Muscle of arm (tissue), 14 donors: ENCODE measurements at places on chromosomes 6 and 20.

GRCh38 chr20:14616003-14616402 lies 278.6 kb upstream of the FLRT3 start:
- no peak for DNase-seq

GRCh38 chr6:45880676-45881075 lies 135.0 kb downstream of the CLIC5 start:
- no peak for DNase-seq

DNA sequence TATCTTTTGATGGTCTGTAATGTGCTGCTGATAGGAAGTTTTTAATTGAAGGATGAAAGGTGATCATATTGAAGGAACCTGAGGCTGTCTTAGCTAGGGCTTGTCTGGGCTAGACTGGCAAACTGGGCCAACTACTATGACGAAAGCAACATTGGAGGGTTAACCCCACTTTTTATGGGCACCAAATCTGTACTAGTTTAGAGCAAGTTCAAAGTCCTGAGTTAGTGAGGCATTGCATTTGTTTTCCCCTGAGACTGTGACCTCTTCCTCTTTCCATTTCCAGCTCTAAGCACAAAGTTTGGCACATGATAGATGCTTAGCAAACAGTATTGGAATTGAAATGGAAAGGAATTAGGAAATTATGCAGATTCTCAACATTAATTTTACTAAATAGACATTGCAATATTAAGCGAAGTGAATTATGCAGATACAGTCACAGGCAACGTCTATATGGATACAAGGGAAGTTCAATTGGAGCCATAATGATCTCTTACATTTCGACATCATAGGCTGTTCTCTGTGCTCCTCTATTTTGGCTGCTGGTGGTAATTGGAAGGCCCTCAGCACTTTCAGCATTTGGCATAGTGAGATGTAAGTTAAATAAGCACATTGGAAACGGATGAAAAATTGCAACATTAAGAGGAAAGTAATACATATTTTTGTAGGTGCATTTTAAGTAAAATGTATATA lies 22.2 kb downstream of the CEP57L1 start:
- DNase-seq: no peak

DNA sequence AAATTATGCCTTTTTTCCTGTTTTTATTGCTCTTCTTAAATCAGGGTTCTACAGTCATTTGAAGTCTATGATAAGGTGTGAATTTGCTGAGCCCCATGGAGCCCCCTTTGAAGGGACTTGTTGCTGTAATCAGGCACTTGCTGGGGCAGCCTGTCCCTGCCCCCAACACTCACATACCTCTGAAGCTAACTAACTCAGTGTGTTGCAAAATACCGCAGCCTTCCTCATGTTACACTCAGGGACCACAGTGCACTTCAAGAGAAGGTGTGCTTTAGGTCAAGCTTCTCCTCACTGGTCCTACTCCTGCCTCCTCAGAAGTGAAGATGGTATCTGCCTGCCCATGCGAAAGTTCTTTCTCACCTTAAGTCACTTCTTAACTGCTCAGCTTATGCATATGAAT lies 66.1 kb upstream of the GLP1R start:
- DNase-seq: no peak

- no peak for DNase-seq
Measured at GRCh38 chr6:25175681-25176080, 103.5 kb upstream of the CARMIL1 start.

DNA sequence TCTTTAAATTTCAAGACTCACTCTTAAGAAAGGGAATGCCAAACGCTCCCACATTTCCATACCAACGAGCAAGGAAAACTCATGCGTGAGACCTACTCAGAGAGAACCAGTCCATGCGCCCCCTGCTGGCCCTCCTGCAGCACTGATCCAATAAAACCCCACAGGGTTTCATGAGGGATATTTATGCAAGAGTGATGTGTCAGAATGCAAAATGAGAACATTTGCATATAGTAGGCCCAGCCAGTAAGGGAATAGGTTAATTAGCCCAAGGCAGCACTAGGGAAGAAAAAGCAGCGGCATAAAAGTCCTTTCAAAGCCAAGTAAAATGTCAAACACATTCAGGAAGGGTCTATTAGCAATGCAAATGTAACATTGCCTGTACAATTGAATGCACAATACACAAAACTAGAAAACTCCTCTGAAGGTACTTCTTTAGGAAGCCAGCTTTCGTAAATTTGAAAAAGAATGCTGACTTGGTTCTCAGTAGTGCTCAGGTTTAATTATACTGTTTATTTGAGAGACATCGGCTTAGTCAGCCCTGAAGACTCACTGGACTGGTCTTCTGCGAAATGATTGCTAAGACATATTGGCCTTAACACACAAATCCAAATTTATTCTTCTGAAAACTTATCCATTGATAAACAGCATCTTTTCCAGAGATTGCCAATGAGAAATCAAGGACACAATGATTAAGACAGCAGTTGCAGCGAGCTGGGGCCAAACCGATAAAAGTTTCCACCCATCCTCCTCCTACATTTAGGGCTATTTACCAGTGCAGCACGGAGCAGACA lies 93.2 kb downstream of the GMPR start:
- DNase-seq: no peak

GRCh38 chr6:56819604-56820003 lies 135.3 kb upstream of the BEND6 start:
- DNase-seq: no peak

- DNase-seq: no peak
Measured at GRCh38 chr6:2756687-2757224, 6.0 kb upstream of the MYLK4 start.

DNA sequence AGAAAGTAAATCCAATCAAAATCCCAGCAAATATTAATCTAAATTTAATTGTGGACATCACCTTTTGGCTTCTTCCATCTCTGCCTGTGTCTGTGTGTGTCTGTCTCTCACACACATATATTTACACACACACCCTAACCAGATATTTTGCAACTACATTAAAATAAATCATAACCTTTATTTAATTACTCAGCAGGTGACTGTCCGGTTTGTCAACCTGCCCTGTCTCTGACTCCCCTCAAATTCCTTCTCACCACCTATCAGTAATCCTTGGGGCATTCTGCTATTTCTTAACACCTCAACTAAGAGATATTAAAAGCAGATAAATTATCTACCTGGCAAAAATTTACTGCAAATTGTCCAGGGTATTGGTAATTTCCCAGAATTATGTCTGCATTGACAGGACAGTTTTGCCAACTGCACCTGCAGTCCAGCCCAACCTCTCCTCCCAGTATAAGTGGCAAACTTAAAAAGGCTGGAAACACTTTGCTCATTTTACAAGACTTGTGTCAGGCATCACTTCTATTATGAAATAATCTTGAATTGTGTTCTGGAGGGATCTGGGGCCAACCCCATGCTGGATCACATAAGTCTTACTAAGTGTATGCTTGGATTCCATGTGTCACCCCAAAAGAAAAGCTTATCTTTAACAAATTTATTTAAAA lies 216.1 kb downstream of the GMDS start:
- DNase-seq: no peak

DNA sequence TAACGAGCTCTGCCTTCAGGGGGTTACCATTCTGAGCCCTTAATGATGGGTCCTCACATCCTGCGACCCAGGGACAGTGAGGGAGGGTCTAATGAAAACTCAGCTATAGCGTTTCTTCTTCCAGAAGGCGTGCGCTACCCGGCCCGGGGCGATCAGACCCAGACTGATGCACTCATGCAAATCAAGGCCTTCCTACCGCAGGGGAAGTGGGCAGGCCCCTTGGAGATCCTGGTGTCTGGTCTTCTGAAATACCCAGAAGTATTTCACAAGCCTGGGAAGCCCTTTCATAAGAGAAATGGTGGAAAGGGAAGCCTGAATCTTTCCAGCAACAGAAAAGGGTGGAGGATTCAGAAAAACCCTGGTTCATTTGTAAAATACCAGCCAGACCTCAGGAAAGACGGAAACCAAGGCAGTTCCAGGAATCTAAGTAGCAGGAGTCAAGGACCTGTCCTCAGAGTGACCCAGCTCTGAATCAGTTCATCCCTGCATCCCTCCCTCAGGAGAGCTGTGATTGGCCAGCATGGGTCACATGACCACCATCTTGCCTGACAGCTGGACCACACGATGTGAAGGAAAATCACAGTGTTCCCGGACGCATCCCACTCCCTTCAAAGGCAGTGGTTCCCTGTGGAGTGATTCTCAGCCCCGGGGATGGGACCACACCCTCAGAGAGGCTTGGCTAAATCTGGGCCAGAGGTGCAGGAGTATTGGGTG lies 12.7 kb downstream of the BFSP1 start:
- no peak for DNase-seq

GRCh38 chr6:44100088-44100550 lies 27.1 kb downstream of the MRPL14 start:
- no peak for DNase-seq

DNA sequence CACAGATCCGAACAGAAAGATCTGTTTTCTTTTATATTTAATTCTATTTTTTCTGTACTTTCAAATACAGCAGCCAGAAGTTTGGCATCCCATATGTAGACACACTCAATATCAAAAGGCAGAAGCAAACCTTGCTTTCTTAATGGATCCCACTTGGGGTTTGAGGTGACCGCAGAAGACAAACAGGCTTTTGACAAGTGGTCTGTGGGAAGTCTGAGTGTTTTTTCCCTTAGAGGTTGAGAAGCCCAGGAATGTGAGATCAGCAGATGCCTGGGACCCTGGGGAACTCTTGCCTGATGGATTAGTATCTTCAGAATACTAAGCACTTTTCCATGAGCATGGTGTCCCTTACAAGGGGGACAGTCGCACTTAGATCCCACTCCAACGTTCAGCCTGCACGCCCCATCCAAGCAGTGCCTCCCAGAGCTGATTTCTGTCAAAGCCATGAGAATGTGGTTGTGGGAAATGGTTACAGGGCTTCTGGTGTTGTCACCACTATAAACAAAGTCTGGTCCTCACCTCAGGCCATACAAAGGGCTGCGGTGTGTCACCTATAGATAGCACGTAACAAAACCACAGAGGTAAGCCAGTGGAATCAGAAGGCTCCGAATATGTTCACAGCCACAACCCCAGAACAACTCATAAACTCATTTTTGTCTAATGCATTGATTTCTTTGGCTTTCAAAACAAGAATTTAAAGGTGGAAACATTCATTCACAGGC lies 12.7 kb downstream of the IL17F start:
- DNase-seq: no peak

GRCh38 chr20:32761831-32762753 lies at the start of gene DNMT3B:
Gene DNMT3B, plus strand, starts transcription at chr20:32762385. Its CDS starts 17,939 bp downstream, at chr20:32780324.
- peak; percentile 79 for DNase-seq

DNA sequence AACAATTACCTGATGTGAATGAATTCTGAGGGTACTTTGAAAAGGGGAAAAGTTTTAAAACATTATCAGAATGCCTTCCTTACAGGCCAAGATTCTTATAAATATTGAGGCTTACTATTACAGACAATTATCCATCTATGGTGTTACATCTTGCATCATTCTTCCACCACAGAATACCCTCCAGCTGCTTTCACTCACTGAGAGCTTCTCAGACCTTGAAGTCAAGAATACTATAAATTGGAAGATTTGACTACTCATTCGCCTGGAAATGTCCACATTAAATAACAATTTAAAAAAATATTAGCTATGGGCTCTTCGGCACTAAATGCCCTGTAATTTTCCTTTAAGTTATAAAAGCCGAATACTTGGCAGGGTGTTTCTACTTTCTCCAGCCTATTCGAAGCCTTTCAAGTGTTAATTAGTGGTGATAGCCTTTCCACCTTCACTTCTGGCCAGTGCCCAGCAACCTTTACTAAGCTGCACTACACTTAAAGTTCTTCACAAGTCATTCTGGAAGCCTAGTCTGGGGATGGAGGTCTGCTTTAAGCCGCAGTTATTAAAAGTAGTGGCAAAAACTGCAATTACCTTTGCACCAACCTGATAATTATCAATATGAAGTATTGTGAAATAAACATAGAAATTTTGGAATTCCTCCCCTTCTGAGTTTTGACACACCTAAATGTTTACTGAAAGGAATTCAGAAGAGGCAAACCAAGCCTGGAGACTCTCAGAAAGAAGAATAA lies 100.9 kb downstream of the BMP5 start:
- DNase-seq: no peak

- no peak for DNase-seq
Measured at GRCh38 chr6:166650047-166650446, 23.0 kb upstream of the RPS6KA2 start.

DNA sequence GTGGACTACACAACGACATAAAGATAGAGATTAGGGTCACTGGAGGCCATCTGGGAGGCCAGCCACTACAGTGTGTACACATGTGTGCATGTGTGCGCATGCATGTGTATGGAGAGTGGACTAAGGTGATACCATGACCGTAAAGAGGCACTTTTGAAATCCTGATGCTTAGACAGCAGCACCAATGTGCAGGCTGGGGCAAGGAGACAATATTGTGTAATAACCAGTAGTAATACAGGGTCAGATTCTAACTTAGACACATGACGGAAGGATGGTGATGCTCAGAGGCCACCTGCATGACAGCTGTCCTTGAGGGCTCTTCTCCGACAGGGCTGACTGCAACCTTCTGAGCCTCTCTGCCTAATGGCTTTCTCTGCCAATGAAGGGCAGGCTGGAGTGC lies 25.5 kb downstream of the CST9L start:
- DNase-seq: no peak

GRCh38 chr6:111985202-111985731 lies 68.6 kb upstream of the CCN6 start:
- no peak for DNase-seq

GRCh38 chr6:108565893-108566292 lies 5.2 kb downstream of the FOXO3 start:
- peak; percentile 60 for DNase-seq

DNA sequence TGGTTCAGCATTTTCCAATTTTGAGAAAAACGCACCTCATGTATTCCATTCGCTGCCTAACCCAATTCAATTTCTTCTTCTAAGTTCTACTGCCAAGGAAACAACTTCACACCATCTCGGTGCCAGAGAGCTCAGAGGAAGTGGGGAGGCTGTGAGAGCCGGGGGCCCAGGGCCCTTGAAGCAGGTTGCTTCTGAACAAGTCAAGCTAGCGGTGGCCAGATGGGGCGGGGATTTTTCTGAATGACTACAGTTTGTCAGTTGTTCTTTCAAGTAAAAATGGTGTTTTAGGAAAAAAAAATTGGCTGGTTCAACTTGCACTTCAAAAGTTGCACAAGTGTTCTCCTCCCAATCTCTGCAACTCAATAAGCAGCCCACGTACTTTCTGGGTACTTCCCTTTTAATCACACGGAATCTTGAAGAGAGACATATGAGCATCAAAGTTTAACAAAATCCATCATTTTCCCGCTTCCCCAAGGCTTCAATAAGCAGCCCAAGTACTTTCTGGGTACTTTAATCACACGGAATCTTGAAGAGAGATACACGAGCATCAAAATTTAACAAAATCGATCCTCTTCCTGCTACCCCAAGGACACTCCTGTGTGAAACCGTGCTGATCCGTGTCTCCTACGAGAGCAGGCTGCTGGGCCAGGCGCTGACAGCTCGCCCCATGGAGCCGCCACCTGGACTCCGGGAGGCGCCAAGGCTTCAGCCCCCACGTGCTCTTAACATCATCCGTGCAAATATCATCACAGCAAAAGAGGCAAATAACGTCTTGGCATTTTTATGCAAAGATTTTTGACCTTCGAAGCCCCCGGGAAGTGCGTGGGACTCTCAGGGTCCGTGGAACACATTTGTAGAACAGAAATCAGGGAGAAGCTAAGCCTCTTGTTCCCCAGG lies 186.7 kb upstream of the PDE10A start:
- DNase-seq: no peak

GRCh38 chr6:153043719-153044118 lies 41.2 kb upstream of the MTRF1L start:
- no peak for DNase-seq

- DNase-seq: no peak
Measured at GRCh38 chr6:110589865-110590513, 113.6 kb upstream of the SLC22A16 start.

- DNase-seq: no peak
Measured at GRCh38 chr6:115891111-115891669, 169.5 kb downstream of the FRK start.
